ENCODE measurements at places on chromosomes 1 and 21.

GRCh38 chr1:53279296-53280200 lies 41.2 kb upstream of the MAGOH start:
- no peak for DNase-seq

- no peak for DNase-seq
These were observed 289.4 kb upstream of the ADGRL4 start for GRCh38 chr1:79295967-79296366.

DNA sequence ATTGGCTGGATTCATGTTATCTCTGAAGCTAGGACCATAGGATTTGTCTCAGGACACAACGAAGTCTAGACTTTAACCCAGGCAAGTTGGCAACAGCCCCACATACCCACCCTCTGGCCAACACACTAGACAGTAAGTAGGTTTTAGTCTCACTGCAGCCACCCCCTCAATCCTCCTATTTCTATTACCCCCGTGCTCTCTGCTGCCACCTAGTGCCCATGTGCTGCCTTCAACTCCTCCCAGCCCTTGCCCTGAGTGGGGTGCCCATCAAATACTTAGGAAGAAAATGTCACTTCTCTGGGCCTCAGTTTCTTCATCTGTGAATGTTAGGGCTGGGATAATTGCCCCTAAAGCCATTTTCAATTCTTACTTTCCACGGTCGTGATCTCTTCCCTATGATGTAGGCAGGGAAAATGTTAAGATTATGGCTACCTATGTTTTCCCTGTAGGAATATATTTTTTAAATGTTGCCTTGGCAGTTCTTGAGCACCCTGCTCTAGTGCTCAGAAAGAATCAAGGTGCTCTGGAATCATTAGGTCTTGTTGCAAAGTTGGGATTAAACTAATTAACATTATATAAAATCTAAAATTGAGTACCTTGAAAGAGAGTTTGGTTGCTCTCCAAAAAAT lies 213.0 kb downstream of the LMX1A start:
- no peak for DNase-seq

DNA sequence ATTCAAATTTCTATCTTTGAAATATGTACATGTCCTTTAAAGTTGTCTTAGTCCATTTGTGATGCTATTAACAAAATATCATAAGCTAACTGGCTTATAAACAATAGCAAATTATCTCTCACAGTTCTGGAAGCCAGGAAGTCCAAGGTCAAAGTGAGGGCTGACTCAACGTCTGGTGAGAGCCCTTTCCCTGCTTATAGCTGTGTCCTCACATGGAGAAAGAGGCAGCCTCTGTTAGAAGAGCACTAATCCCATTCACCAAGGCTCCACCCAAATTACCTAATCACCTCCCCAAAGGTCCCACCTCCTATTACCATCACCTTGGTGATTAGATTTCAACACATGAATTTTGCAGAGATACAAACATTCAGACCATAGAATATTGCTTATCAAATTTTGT lies 450.1 kb upstream of the BEND5 start:
- DNase-seq: no peak

- no peak for DNase-seq
These were observed 337.0 kb upstream of the NR5A2 start for GRCh38 chr1:199690496-199690895.

DNA sequence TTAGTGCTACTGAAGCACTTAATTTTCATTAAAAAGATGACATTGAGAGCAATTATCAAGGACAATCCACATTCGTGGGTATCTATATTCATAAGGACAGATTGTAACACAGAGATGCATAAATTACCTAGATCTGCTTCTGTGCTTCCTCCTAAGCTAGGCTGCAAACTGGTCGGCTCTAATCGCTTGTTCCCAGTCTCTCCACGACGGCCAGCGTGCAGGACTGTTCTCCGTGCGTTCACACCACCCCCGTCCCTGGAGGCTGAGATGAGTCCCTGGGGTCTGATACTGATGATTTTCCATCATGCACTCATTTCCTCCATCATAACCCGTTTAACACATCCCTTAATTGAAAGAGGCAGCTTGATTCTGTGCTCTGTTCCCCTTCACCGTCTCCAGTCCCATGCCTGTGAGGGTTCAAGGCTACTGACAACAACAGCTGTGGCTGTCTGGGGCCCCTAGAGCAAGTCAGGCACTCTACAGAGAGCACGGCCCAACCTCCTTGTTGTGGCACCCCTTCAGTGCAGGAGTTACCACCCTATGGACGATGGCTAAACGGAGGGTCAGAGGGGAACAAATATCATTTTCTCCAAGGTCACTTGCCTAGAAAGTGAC lies 469.6 kb downstream of the NPHP4 start:
- no peak for DNase-seq

DNA sequence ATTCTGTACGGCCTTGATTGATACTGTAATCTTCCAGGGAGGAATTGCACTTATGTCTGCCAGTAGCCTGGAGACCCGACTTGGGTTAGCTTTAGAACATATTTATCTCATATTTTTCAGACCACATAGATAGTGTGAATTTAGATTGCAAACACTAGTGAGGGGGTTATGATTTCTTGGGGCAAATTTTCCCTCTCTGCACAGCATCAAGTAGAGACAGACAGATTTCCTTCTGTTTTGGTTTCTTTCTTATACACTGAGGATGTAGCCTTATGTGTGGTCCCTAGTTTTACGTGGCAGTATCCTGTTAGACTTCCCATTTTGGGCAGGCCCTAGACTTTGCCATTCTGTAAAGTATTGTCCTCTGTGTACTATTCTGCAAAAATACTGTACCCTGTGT lies 29.0 kb downstream of the SOAT1 start:
- no peak for DNase-seq

DNA sequence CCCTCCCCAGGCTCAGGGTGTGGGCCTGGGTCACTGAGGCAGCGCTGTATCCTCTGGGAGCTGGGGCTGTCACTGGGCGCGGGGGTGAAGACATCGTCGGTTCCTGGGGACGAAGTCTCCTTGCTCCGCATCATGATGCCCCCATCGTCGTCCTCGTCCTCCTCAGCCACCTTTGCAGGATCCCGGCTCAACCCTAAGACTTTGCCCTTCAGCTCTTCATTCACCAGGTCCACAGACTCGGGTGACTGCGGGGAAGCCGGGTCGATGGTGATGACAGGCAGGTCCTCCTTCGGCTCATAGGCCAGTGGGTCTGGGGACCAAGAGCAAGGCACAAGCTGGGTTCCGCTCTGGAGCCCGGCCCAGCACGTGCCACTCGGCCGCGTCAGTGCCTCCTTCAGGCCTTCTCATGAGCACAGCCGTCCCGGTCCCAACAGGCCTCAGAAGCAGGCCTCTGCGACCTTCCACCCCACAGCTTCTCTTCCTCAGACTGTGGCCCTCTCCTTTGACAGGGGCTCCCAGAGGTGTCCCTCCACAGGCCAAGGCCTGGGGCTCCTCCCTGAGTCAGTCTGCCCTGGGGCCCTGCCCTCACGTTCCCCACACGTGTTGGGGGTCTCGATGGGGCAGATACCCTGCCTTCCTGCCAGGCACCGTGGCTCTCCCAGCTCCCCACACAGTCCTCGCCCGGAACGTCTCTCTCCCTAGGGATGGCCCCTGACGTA lies 54.4 kb downstream of the SLC9A1 start:
- no peak for DNase-seq

GRCh38 chr1:3641046-3641760 lies 8.7 kb downstream of the WRAP73 start:
- DNase-seq: no peak

DNA sequence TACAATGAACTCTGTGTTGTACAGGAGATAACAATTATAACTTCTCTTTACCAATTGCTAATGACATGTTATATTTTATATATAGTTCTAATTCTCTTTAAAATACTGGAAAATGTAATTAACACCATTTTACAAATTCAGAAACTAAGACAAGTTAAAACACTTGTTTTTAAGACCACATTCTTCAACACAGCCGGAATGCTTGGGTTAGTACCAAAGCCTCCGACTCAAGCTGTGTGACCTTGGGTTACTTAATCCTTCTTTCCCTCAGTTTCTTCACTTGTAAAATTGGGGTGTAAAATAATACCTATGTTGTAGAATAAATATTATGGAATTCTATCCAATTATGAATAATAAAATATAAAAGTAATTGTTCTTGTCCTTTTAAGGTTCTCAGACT lies 378.7 kb downstream of the USH2A start:
- no peak for DNase-seq

GRCh38 chr1:2148691-2149090 lies 45.9 kb downstream of the FAAP20 start:
- DNase-seq: peak; percentile 27

DNA sequence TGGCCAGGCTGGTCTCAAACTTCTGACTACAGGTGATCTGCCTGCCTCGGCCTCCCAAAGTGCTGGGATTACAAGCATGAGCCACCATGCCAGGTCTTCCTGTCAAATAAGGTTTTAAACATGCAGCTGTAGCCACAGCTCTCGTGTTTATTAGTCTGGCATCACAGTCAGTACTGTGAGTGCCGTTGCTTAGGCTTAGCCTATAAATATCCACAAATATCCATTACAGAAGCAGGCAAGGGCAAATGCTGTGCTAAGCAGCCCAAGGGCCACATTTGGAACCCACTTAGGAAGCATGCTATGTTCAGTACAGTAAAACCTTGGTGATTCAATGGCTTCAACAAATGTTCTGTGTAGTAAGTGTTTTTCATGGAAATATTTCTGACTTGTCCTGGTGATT lies 75.9 kb downstream of the KIF1B start:
- DNase-seq: no peak

Measured in activated naive CD4-positive, alpha-beta T cell treated with anti-CD3 and anti-CD28 coated beads, Interleukin-2, amount 50 U/mL, for 16 hours (primary cell).